ENCODE measurements at places on chromosomes 2 and 18.

GRCh38 chr2:103353774-103354173, 591.9 kb downstream of the TMEM182 start:
- no peak for DNase-seq

DNA sequence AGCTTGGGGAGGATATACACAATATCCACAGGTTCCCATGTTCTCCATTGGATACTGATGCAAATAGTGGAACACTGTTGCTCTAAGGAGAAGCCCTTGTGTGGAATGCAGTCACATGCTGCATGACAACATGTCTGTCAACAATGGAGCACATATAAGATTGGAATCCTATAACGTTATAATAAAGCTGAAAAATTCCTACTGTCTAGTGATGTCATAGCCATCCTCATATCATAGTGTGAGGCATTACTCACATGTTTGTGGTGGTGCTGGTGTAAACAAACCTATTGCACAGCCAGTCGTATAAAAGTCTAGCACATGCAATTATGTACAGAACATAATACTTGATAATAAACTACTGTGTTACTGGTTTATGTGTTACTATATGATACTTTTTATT, 394.7 kb downstream of the FBXO15 start:
- no peak for DNase-seq

DNA sequence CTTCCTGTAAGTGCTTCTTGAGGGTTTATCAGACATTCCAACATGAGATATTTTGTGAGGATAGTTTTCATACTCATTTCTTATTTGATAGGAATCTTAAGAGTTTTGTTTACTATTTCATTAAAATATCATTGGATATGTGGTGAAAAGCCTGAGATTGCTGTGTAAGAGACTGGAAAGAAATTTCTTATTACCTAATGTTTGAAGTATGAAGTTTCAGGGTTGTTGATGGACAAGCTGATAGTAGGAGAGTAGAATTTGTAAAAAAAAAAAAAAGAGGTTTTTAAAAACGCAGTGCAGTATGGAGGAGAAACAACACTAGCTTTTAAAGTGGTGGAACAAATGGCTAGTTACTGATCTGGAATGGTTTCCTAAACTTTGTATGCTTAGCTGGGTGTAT, 7.7 kb downstream of the EPB41L5 start:
- no peak for DNase-seq

DNA sequence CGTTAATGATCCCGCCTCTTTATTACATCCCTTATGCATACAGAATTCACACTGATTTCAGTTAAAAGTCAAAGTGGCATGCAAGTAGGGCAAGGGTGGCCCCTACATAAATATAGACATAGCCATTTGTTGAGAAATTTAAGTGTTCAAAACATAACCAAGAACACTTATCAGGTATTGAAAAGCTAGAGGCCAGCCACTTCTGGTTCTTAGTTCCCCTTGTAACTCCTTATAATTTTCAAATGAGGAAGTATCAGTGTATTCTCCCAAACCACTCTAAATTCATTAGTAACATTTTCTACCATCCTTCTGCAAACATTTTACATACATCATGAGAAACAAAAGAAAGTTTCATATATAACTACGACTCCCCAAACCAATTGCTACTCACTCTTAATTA, 5.8 kb upstream of the ARL5A start:
- DNase-seq: no peak

DNA sequence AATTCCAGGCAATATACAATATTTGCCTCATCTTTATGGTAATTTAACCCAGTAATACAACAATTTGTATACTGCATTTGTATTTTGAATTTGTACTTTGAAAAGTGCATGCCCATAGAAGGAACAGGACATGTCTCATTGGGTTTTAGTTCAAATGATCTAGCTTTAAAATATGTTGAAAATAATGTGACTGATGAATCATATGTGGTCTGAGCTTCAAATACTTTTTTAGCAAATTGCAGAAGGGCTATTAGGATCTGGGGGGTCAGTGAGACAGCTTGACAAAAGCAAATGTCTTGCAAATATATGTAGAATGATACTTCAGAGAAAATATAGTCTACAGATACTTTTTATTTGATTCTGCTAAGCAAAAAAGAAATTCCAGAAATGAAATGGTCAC, 248.9 kb downstream of the DCC start:
- DNase-seq: no peak

GRCh38 chr18:48308027-48308635, 101.1 kb downstream of the ZBTB7C start:
- DNase-seq: no peak

GRCh38 chr2:211181626-211182025, 625.2 kb downstream of the CPS1 start:
- DNase-seq: no peak

- DNase-seq: no peak
Observed at GRCh38 chr18:56986829-56987228, 160.1 kb upstream of the BOD1L2 start.

GRCh38 chr2:196442211-196442610, 197.3 kb upstream of the CCDC150 start:
- no peak for DNase-seq

- no peak for DNase-seq
Observed at GRCh38 chr2:182636699-182637098, 79.4 kb upstream of the DNAJC10 start.

Measured in activated CD8-positive, alpha-beta memory T cell treated with anti-CD3 and anti-CD28 coated beads, Interleukin-2, amount 50 U/mL, for 48 hours (primary cell).